ENCODE measurements at places on chromosomes 13 and 19. TPM values are rescaled to one million over a fixed set of nuclear protein-coding genes. Genes with fewer than 3 reads are reported as not detected.

DNA sequence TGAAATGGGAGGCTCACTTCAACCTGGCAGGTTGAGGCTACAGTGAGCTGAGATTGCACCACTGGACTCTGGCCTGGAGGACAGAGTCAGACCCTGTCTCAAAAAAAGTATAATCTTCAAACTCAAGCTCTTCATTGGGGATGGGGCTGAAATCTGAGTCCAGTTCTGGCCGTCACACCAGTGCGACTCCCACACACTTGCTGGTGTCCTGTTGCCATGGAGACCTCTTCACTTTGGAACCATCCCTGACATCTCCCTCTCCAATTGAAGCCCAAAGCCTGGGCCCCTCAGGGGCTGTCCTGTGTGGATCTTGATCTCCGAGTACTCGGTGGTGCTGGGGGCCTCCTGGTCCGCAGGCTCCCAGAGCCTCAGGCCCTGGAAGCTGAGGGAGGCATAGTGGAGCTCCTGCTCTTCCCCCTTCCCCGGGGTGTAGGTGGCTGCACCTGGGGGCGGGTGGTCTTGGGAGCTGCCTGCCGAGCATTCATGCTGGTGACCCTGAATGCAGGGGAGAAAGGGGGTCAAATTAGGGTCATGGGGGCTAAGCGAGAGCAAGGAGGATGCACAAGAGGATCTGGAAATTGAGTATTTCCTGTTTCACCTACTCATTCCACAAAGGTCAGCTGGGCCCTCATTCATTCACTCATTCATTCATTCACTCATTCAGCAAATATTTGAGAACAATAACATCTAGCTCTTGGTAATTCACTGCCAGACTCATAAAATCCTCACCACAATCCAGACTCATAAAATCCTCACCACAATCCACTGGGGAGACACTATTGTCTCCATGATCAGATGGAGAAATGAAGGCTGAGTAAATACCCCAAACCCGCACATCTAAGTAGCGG lies 11.0 kb downstream of the SIGLEC11 start:
- DNase-seq, result no peak

- no peak for DNase-seq
Observed at GRCh38 chr19:1169411-1169791, 4.7 kb downstream of the SBNO2 start.

DNA sequence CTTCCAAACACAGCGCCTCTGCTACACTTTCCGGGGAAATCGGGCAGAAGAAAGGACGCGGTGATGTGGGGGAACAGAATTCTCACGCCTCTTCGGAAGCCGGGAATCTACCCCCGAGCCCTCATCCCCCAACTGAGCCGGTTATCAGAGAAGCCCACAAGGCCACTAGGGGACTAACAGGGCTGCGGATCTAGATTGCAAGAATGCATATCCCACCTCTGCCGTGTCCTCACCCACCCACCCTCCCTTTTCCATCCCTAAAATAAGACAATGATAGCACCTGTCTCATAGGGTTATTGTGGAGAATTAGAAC lies 1.1 kb downstream of the IGFLR1 start:
- DNase-seq, result no peak

ZNF850 gene
- total RNA-seq, result 7.8 TPM

GPR18 gene
- 13.1 TPM for total RNA-seq

CLC gene
- total RNA-seq, result not detected

Measured in activated CD8-positive, alpha-beta memory T cell treated with anti-CD3 and anti-CD28 coated beads, Interleukin-2, amount 10 ng/mL, durations not matched to agents 7 days and 5 days (primary cell).